ENCODE measurements at places on chromosomes 3 and 15.

DNA sequence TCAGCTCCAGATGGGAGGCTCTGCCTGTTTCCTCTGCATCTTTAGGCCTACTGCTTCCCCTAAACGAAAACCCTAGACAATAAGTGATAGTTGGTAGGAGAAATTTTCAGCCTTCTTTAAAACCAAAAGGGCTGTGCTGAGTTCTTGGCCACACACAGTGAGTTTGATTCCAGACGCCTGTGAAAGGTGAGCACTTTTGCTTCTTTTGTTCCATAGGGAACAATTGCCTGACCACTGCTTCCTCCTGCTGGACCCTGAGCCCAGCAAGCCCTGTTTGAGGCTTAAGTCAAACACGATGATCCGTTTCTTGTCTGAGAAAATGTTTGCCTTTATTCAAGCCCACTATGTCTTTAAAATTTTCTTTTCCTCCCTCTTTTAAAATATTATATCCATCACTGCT is 493.9 kb downstream of the ZIC1 start:
- no peak for DNase-seq

- no peak for DNase-seq
Measured at GRCh38 chr3:124428372-124429128, 301.7 kb upstream of the UMPS start.

- DNase-seq: no peak
Measured at GRCh38 chr3:30082652-30083051, 523.7 kb upstream of the TGFBR2 start.

- no peak for DNase-seq
Measured at GRCh38 chr3:166451997-166452396, 614.8 kb upstream of the BCHE start.

DNA sequence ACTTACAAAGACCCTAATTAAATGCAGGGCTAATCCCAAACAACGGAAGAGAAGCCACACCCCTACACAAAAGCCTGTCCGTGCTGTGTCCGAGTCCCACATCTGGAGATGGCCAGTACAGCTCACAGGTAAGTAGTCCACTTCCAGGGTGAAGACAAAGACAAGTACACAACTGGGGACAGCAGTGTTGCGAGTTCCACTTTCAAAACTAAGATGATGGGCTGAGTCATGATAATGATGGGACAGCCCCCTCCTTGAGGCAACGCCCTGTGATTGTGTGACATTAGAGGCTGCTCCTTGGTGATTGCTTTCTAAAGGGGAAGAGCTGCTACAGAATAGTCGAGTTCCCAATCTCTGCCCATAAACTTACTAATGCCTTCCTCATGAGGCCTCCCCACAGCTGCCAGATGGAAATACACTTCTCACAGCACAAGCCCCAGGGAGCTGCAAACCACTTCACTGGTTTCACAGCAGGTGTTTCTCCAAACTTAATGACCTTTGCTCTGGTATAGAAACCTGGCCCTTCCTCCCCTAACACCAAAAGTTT is 27.6 kb downstream of the RFT1 start:
- DNase-seq: no peak

DNA sequence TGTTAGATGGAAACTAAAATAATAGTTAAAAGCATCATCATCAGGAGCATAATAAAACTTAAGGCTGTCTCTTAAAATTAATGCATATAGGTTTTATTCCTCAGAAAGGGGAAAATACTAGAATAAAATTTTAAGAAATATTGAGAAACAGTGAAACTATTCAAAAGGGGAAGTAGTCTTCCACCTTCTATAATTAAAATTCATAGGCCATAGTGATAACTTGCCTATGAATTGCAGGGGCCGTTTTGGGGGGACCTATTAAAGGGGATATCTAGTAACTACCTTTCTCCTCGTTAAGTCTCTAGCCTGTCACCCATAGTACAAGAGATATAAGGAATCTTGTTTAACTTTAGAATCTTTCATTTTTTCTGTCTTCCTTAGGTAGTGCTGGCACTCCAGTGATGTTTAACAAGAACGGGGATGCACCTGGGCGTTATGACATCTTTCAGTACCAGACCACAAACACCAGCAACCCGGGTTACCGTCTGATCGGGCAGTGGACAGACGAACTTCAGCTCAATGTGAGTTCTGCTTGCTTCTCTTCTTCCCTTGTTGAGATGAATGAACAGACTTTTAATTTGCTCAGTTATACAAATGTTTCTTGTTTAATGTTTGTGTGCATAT is 600.4 kb downstream of the GRM7 start:
- no peak for DNase-seq

DNA sequence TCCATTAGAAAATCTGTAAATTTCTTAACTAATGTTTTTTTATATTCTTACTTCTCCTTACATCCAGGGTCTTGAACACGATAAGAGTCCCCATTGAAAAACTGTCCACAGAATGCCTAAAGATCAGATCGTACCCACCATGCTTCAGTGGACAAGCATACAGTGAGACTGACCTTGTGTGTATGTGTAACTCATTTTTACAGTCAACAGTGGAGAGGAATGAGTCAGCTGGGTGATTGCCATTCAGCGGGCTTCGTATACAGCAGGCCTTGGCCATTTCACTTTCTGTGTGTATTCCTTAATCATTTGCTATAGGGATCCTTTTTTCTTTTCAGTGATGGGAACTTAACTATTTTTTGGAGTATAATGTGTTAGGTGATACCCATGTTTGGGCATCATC is 10.6 kb downstream of the PARP14 start:
- DNase-seq: no peak

- no peak for DNase-seq
Measured at GRCh38 chr3:52077925-52078324, 21.6 kb upstream of the DUSP7 start.

DNA sequence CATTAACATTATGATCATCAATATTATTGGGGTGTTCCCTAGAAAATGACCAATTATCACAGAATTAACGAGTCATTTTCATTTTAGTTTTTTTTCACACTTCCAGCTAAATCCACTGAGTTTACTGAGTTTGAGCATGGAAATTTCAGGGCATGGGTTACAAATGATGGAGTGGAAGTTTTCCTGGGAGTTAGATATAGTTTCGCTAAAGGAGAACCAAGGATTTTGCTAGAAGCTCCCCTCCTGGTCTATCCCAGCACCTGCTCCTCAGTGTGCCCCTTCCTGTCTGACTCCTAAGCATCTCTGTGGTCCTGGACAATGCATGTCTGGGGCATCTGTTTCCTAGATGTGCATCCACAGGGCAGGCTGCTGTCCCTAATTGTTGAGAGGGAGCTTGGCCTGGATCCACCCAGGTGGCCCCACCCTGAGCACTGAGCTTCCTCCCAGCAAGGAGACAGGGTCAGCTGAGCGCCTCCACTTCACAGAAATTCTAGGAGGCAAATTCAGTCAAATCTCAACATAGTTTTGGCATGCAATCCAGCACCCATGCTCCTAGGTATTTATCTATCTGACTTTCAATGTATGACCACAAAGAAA is 102.3 kb upstream of the GOLGA6L6 start:
- no peak for DNase-seq

- DNase-seq: no peak
Measured at GRCh38 chr3:20424086-20424485, 238.1 kb upstream of the SGO1 start.

DNA sequence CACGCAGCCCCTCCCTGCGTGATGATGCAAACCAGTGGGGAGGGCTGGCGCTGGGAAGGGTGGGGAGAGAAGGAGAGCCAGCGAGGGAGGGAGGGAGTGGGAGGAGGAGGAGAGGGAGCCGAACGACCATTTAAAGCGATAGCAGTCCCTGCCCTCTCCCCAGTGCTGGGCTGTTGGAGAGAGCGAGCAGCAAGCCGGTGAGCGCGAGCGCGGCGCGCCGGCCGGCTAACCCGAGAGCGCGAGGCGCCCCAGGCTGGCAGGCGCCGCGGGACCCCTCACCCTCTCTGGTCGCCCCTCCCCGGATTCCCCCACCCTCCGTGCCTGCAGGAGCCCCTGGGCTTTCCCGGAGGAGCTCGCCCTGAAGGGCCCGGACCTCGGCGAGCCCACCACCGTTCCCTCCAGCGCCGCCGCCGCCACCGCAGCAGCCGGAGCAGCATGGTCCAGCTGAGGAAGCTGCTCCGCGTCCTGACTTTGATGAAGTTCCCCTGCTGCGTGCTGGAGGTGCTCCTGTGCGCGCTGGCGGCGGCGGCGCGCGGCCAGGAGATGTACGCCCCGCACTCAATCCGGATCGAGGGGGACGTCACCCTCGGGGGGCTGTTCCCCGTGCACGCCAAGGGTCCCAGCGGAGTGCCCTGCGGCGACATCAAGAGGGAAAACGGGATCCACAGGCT is at the start of gene GRM7:
GRM7 (plus strand) TSS at position 162 of the 671 bp plus-strand sequence.
- no peak for DNase-seq

DNA sequence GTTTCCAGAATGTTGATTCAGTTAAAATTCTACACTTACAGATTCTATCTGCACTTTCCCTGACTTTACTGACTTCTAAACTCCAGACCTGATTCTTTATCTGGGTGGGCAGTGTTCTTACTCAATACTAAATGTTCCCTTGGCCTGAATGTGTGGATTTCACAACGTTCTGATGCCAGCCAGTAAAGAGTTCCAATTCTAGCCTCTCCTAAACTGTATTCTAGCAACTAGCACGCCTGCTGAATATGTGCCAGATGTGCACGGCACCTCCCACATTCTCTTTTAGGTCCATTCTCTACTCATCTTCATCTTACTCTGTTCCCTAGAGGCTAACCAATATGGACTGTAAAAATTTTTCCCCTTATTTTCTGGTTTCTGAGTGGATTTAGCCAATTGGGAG is 479.5 kb upstream of the AGTR1 start:
- DNase-seq: no peak

GRCh38 chr3:197613199-197613598 is 57.4 kb upstream of the BDH1 start:
- no peak for DNase-seq

GRCh38 chr15:73915082-73915481 is 11.2 kb upstream of the LOXL1 start:
- no peak for DNase-seq

DNA sequence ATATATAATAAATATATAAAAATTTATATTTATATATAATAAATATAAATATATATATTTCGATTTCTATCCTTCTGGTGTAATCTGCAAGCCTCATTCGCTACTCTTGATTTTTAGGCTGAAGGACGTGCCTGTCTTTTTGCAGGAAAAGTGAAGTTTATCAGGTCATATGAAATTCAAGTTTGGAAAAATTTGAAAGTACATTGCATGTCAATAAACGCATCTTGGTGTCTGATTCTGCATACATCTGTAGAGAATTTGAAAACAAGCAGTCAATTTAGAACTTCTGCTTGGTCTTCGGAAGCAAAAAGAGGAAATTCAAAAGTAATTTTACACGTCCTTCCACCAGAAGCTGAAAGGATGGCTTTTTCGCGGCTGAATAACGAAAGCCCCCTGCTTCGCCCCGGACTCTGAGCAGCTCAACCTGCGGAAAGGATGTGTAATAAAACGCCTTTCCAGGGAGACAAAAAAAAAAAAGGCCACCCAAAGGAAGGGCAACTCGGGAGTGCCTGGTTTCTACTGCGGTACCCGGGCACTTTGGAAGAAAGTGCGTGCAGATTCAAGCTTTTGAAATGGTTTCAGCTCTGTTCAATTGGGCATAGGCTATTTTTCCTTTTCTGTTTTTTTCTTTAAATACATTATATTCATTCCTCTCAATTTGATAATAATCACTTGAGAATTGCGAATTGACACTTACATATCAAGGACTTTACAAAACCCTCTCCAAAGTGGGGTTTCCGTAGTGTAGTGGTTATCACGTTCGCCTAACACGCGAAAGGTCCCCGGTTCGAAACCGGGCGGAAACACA is 1.5 kb upstream of the MYNN start:
- DNase-seq: peak; percentile 88

DNA sequence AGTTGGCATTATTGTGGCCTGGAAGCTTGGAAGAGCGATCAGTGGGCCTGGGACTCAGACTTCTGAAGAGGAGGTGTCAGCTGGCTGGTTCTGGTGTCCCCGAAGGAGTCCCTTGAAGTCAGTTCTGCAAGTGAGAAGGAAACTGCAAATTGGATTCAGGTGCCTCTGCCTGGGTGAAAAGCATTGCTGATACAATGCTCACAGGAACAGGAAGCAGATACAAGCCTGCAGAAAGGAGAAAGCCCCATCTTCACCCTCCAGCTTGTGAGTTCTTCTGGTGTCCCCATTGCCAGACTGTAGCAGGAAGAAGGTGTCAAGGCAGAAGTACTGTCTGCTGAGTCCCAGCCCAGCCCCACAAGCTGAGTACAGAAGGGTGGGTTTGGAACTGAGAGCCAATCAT is 271.3 kb downstream of the PLOD2 start:
- DNase-seq: no peak

- DNase-seq: no peak
Measured at GRCh38 chr3:143120716-143121240, 1.2 kb downstream of the CHST2 start.

GRCh38 chr3:196842567-196843434 is 24.9 kb upstream of the SENP5 start:
- DNase-seq: no peak

DNA sequence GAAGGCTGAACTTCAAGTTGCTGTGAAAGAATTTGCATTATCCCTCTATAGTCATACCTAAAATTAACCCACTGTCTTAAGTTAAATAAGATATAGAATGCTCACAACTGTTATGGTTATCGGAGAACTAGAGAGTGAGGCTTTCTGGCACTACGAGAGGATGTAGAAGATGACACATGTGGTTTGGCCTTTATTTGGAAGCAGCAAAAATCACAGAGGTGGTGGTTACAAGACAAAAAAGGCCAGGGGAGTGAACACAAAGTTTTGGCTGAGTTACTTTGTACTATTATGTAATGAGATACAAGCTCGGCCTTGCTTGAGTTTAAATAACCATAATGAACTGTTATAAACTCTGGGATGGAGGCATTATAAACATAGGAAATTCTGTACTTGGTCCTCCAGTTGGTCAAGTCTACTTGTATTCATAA is 78.3 kb upstream of the ICE2 start:
- DNase-seq: no peak

DNA sequence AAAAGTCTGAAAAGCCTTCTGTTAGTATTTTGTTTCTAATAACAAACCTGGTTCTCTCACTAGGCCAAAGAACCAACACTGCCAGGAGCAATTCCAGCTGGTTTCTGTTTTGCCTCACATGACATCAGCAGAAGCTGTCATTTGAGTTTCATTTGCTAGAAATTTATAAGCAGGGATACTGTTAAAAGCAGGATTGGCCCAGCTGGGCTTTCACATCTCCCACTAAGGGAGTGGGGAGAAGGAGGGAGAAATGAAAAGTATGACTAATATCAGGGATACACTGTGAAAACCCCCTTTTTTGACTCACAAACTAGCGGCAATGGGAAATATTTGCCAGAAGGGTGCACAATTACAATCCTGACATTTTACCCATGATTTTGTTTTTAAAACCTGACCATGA is 5.3 kb downstream of the CCDC80 start:
- DNase-seq: no peak

- DNase-seq: no peak
Measured at GRCh38 chr3:129530251-129530791, 1.9 kb downstream of the RHO start.

- peak; percentile 59 for DNase-seq
Measured at GRCh38 chr15:57298843-57299550, 77.3 kb upstream of the CGNL1 start.

- DNase-seq: peak; percentile 12
Measured at GRCh38 chr15:40762919-40763800, 708 bp upstream of the GCHFR start.
